Stimulated activated naive CD8-positive, alpha-beta T cell treated with anti-CD3 and anti-CD28 coated beads, Interleukin-15, Interleukin-2, amounts not matched to agents 100 U/mL and 50 U/mL, for 24 hours (primary cell): ENCODE measurements at places on chromosomes 5 and 9.

GRCh38 chr5:60788863-60789513 is 55.1 kb downstream of the ELOVL7 start:
- DNase-seq, result no peak

GRCh38 chr9:88173378-88173999 is 35.2 kb upstream of the SPATA31C2 start:
- DNase-seq, result peak; percentile 59

- no peak for DNase-seq
Measured at GRCh38 chr5:68303754-68304420, 88.3 kb downstream of the PIK3R1 start.

- DNase-seq, result no peak
Measured at GRCh38 chr9:37040508-37041127, 6.5 kb upstream of the PAX5 start.

DNA sequence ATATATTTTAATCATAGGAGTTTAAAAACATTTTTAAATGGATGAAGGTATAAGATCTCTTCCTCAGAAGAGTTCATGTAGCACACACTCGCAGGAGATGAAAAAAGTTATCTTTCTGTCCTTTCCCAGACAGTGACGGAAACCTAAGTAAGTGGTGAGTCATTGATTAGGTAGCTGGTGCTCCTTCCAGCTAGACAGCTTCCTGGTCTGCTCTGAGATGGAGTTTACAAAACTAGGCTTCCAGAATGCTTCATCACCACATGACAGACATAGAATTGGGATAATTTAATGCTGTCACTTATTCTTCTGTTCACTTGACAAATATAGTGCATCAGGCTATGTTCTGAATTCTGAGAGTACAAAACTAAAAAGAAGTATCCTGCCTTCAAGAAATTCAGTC is 2393.0 kb upstream of the C9orf72 start:
- no peak for DNase-seq

DNA sequence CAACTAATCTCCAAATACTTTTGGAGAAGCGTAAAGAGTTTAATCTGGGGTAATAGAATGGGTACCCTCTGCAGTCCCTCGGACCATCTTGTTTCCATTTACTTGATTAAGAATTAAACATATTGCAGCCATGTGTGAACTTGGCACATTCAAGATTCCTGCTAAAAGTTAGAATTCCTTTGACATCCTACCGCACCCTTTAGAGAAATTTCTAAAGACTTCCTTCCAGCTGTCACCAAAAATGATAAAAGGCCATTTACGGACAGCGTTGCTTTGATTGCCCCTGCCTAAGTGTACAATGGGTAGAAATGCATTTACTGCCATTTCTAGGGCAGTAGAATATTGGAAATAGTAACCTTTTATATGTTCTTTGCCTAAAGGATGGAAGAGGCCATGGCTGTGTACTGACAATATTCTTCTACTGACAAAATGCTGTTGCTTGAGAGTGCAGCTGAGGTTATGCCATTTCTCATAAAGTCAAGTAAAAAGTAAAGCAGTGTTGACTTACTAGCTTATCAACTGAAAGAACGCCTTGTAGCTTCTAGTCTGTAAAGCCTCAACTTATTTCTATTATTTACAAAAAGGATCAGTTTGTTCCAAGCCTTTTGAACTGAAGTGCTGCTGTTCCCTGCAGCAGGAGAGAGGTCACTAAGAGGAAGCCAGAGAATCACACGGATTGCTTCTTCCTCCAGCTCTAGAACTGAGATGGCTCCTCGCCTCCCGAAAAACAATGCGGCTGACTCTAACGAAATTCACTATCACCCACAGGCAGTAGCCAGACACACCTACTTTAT is 139.8 kb upstream of the BASP1 start:
- no peak for DNase-seq

GRCh38 chr5:14506661-14507060 is 74.9 kb upstream of the OTULINL start:
- DNase-seq, result no peak

DNA sequence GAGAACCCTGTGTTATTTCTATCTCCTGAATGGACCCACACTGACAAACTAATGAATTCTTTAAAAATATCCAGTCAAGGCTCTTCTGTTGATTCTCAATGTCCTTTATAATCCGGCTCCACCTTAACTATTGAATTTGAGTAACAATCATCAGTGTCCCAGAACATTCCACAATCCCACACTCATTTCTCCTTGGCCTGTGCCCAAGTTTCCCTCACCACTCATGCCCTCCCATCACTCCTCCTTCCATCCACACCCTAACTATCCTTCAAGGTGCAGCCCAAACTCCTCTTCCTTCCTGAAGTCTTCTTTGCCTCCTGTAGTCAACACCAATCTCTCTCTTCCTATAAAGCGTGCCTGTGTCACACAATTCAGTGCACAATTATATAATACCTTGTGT is 106.1 kb downstream of the NUDT12 start:
- DNase-seq, result no peak

GRCh38 chr5:96855031-96855872 is 21.0 kb upstream of the ERAP2 start:
- DNase-seq, result no peak

- DNase-seq, result no peak
Measured at GRCh38 chr5:127041571-127041970, 11.2 kb upstream of the MARCHF3 start.
